ENCODE measurements at places on chromosomes 5 and 9. TPM values are rescaled to one million over a fixed set of nuclear protein-coding genes. Genes with fewer than 3 reads are reported as not detected.

DUSP1 gene
- 3,699 TPM for total RNA-seq

AGGF1 gene
- 24.1 TPM for total RNA-seq

PCA3 gene
- total RNA-seq: not detected

GPX3 gene
- 1,874 TPM for total RNA-seq

ACSL6 gene
- 1.6 TPM for total RNA-seq

GRCh38 chr5:122730037-122730436 is 44.8 kb upstream of the SNX2 start:
- no peak for DNase-seq

GRCh38 chr5:51860532-51861018 is 477.3 kb downstream of the ISL1 start:
- DNase-seq: no peak

DNA sequence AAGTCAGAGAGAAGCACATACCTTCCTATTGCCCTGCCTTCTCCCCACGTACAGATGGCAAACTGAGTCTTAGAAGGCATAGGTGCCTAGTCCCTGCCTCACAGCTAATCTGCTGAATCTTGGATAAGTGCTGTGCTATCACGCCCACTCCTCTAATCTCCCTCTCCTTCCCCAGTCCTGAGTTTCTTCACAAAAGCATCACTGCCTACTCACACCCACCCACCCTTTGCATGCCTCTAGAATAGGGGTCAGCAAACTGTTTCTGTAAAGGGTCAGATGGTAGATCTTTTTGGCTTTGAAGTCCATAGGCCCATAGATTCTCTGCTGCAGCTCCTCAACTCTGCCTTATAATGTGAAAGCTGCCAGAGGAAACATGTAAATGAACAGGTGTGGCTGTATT is 23.2 kb upstream of the JADE2 start:
- no peak for DNase-seq

GRCh38 chr5:125134216-125135081 is 388.0 kb upstream of the ZNF608 start:
- no peak for DNase-seq

DNA sequence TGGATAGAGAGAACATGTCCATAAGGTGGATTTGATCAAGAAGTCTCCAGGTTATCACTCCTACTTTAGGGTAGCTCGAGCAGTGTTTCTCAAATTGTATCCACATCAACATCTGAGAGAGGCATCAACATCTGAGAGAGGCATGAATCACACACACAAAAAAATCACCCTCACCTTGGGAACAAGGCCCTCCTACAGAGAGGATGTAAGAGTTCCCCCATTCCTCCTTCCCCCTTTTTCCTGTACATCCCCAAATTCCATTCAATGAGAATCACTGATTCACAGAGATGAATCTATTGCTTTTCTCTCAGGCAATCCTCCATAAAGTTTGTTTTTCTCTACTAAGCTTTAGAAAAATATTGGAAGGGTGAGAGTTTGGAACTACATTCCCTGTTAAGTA is 233.4 kb upstream of the CDH6 start:
- no peak for DNase-seq

- no peak for DNase-seq
Observed at GRCh38 chr5:10266137-10266536, 16.1 kb downstream of the CCT5 start.

DNA sequence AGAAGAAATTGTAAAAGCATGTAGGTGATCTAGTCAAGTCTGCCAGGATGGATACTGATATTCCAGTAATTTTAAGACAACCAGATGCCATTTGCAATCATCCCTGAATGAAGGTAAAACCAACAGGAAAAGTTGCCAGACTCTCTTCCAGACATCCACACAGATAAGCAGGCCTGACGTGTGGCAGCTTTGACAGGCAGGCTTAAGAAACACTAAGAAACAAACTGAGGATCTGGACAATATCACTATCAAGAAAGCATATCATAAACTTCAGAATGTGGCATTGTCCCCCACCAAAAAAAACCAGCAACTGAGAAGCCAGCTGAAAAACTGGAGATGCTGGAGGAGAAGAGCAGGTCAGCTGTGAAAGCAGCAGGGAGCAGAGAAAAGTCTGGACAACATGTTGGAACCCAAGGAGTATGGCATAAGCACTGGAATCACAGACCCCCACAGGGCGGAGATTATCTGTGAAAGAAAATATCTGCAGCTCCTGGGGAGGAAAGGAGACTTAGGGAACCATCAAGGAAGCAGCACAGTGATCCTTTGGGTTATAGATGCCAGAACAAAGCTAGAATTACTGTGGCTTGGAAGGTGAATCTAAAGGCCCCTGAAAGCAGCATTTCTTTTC is 307.0 kb downstream of the CWC27 start:
- no peak for DNase-seq

DNA sequence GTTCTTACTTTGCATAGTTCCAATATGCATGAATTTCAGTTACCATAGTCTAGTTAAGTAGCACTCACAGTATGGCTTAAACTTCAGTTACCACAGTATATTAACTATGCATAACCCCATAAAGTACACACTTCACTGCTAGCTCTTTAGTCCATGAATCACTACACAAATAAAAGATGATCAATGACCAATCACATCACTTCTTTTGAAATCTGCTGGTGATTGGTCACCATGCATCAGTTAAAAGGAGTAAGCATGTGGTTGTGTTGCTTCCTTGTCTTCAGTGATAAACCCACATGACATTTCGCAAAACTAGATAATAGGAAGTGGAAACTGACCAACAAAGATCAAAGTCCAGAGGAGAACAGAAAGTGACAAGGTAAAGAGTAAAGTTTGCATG is 79.0 kb downstream of the TAF11L14 start:
- no peak for DNase-seq

All from thoracic aorta (tissue), 2 donors.